ENCODE measurements at places on chromosomes 2 and 18.

DNA sequence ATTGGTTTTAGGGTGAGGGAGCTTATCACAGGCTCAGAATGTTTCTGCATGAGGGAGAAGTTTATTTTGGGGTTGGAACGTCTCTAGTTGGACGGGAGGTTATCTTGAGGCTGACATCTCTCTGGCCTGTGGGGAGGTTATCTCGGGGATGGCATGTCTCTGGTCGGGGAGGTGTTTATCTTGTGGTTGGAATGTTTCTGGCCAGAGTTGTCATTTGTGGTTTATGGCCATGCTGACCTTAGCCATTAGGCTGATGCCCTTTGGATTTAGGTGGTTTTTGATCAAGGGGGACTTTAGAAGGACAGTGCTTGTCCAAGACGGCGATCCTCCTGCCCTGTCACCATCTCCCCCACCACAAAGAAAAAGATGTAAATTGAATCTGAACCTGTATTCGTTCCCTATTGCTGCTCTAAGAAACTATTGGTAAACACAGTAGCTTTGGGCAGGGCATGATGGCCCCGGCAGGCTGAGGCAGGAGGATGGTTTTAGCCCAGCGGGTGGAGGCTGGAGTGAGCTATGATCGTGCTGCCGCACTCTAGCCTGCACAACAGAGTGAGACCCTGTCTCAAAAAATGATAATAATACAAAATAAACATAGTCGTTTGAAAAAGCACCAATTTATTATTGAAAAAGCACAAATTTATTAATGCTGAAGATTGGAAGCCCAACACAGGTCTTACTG is 17.8 kb upstream of the MPPE1 start:
- DNase-seq = no peak

DNA sequence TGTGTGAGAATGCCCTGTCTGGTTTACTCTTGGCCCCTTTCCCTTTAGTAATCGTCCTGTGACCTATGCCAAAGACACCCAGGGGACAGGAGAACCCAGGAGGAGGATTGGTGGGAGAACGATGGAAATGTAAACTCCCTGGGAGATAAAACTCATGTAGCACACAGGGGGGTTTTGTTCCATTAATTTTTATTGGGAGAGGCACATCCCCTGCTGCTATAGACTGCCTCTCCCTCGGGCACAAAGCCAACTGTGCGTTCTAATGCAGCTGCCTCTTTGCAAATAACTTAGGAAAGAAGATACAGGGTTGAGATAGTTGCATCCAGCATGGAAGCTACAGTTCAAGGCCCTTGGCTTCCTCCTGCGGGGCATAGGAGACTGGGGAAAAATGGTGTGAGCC is 489.6 kb downstream of the SLC4A3 start:
- no peak for DNase-seq

DNA sequence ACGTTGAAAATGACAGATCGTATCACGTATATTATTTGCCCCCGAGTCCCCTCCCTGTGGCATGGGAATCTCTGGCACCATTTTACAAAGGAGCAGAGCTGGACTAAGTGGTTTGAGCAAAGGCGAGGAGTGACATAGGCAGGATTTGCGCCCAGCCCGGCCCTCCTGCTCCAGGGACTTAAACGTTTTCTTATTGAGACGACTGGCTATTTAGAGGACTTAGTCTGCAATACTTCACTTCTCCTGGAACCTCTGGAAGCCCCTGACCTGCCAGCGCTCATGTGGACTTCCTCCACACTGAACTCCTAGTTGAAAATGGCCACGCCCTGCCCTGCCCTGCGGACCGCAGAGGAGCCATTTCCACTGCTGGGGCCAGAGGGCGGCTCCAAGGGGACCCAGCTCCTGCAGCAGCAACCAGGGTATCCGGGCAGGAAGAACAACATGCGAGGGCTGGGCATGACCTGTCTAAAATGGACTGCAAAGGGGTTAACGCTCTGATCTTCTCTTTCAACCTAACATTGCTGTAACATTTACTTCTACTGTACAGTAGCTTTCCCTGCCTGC is 690.7 kb downstream of the LRP1B start:
- no peak for DNase-seq

GRCh38 chr2:45004562-45005191 is 4.6 kb downstream of the SIX2 start:
- DNase-seq = no peak

GRCh38 chr2:190576573-190576972 is 42.1 kb upstream of the NEMP2 start:
- no peak for DNase-seq

- DNase-seq = no peak
Observed at GRCh38 chr2:98026292-98026691, 30.5 kb upstream of the TMEM131 start.

Measured in stimulated activated CD8-positive, alpha-beta memory T cell treated with anti-CD3 and anti-CD28 coated beads, Interleukin-2, amount 100 ng/mL, for 1 hour (primary cell).